Activated CD4-positive, alpha-beta T cell treated with anti-CD3 and anti-CD28 coated beads, Interleukin-2, Interleukin-6, amounts not matched to agents 100 ng/mL and 50 ng/mL, durations not matched to agents 16 hours and 8 hours (primary cell): ENCODE measurements at places on chromosomes 7 and 10.
A peak's percentile ranks its signal among the peaks of the same experiment; 100 is the strongest.

- no peak for DNase-seq
These were observed 289.5 kb upstream of the AOAH start for GRCh38 chr7:37013771-37014170.

GRCh38 chr10:122019414-122019975, 30.5 kb downstream of the TACC2 start:
- DNase-seq = no peak

- DNase-seq = no peak
These were observed 13.1 kb downstream of the PLAU start for GRCh38 chr10:73923935-73924598.

- DNase-seq = no peak
These were observed 129.0 kb downstream of the ARHGAP22 start for GRCh38 chr10:48475943-48476278.

DNA sequence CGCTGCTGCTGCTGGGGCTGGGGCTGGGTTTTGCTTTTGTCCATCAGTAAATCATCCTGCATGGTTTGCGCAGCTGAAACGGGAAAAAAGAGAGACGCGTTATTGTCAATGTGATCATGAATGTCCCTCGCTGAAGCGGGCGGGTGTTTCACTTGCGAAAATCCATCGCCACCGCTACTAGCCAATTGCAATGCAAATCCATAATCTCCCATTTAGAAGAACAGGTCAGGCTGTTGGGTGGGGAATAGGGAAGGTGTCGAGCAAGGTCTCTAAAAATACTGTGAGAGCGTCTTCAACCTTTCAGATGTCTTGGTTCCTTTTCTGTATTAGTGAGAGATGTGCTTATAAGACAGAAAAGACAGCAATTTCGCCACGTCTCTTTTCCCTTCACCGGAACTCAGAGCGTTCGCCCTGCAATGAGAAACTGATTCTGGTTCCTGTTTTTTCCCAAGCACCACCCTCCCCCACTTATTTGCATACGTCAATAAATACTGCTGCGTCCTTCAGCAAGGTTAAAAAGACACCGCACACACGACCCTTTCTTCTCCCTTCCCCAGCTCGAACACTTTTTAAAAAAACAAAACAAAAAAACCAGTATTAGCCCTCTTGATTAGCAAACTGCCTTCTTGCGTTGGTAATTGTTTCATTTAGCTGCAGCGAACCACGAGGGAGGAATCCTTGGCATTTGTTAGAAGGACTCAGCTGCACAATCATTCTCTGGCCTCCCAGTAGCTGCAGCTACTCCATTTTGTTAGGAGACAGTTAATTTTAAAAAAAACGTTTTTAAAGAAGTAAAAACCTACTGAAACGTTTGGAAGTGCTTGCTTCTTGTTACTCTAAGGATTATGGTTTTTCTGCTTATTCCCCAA, 50.4 kb downstream of the CPEB3 start:
- peak; percentile 58 for DNase-seq

- no peak for DNase-seq
These were observed 47.7 kb downstream of the ZCCHC24 start for GRCh38 chr10:79397575-79398303.

DNA sequence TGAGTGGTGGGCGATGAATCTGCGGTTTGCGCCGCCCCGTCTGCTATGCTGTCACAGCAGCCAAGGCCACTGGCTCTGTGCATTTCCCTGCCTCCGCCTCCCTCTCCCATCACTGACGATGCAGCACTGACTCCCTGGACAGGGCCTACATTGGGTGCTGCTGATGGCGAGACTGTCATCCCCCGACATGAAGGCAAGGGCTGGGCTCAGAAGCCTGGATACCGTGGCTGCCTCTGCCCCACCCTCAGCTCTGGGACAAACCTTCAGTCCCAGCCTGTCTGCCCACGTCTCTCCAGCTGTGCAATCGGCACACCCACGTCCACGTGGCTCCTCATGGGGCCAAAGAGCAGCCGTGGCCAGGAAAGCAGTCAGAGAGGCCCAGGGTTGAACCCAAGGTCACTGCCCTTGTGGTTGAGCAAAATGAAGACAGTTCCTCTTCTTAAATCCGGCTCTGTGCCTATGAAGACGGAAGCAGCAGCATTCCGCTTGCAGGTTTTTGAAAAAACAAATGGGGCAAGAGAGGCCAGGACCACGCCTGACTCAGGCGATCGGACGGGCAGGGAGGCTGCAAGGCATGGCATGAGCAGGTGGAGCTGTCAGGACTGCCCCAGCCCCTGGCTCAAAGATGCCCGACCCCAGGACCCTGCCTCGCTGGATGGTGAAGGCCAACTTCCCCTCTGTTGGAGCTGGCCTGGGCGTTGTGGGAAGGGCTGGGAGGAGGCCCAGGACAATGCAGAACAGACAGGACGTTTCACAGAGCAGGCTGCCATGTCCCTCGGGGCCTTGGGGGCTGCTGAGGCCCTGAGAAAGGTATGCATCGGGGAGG, 517.5 kb downstream of the DNAJB6 start:
- DNase-seq = no peak

- no peak for DNase-seq
These were observed 42.0 kb downstream of the PRF1 start for GRCh38 chr10:70560511-70560941.

DNA sequence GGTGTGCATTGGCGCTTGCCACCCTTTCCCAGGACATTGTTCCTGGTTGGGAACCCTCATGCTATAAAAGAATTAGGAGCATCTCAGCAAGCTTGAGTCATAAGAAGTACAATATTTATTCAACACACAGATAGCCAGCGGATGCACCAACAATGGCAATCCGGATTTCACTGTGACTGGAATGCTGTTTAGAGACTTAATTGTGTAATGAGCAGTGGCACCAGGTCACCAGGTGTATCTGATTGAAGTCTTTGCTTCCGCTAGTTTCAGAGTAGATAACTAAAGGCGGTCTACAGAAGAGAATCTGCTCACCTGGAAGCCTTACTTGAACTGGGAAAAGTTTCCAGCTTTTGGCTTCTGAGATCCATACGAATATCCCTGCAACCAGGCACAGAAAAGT, 772.3 kb upstream of the GHITM start:
- DNase-seq = no peak

GRCh38 chr7:105131890-105132289, 117.9 kb downstream of the KMT2E start:
- no peak for DNase-seq

- peak; percentile 58 for DNase-seq
These were observed 60.6 kb upstream of the MSMB start for GRCh38 chr10:46106410-46107255.

- DNase-seq = no peak
These were observed 156.4 kb upstream of the FEZF1 start for GRCh38 chr7:122460936-122461335.

- no peak for DNase-seq
These were observed 107.2 kb upstream of the EEPD1 start for GRCh38 chr7:36045830-36046341.

GRCh38 chr10:125788156-125789034, 12.8 kb upstream of the MMP21 start:
- DNase-seq = peak; percentile 19

DNA sequence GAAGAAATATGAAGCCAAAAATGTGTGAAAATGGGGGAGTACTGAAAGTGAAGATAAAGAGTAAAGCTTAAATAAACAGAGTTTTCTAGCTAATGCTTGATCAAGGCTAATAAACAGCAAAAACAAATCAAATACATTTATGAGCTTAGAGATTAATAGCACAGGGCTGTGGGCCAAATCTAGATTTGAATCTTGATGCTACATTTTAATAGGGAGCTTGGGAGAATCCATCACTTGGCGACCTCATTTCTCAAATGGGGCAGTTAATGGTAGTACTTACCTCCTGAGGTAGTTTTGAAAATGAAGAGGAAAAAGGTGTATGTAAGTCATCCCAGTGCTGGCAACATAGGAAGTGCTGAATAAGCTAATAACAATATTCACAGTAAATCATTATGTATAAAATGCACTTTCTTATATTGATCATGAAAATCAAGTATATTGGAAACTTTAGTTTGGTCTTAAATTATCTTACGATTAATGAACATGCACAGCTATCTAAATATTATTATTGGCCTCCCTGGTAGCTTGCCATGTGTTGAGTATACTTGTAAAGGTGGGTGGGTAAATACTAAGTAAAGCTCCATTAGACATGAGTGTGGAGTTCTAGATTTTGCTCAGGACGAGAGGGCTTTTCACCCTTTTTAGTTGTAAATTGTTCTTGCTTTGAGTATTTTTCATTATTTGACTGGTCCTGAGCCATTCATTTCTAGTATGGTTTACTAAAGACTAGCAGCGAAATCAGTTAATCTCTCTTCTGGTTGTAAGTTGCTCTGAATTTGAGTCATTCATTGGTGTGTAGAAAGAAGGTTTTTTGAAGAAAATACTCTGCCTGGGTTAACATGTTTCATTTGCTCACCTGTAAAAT, 5.1 kb downstream of the BICC1 start:
- DNase-seq = peak; percentile 68

GRCh38 chr7:129898502-129899160, 54.1 kb downstream of the UBE2H start:
- no peak for DNase-seq

- no peak for DNase-seq
These were observed 3.8 kb downstream of the CDK6 start for GRCh38 chr7:92832534-92833023.
